ENCODE measurements at places on chromosomes 3 and 15.

GRCh38 chr15:69647142-69647513, 194.5 kb downstream of the RPLP1 start:
- no peak for DNase-seq

DNA sequence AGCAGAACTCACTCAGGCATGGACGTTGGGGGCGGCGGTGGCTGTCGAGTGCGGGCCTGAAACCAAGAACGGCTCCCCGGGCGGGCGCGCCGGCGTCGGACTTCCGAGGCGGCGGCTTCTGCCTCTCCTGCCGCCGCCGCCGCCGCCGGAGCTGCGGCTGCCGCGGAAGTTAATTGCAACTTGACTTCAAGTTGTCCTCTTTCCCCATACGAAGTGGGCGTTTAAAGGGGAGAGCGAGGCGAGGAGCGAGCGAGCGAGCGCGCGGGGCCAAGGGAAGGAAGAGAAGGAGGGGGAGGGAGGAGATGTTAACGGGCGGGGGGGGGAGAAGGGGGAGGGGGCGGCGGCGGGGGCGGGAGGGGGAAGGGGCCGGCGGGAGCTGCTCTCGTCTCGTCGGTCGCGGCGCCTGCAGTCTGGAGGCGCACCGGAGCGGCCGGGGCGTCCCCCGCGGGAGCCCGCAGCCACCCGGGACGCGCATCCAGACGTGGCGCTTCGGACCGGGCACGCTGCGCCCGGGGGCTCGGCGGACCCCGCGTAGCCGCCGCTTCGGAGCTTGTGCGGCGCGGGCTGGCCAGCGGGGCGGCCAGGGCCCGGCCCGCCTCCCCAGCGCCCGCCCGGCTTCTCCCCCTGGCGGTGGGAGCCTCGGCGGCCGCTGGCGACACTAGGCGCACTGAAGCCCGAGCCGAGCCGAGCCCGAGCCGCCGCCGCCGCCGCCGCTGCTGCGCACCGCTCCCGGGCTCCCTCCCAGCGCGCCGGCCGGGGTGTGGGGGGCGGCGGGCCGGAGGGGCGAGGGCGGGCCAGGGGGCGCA, 19.7 kb upstream of the SATB1 start:
- DNase-seq, result peak; percentile 68

DNA sequence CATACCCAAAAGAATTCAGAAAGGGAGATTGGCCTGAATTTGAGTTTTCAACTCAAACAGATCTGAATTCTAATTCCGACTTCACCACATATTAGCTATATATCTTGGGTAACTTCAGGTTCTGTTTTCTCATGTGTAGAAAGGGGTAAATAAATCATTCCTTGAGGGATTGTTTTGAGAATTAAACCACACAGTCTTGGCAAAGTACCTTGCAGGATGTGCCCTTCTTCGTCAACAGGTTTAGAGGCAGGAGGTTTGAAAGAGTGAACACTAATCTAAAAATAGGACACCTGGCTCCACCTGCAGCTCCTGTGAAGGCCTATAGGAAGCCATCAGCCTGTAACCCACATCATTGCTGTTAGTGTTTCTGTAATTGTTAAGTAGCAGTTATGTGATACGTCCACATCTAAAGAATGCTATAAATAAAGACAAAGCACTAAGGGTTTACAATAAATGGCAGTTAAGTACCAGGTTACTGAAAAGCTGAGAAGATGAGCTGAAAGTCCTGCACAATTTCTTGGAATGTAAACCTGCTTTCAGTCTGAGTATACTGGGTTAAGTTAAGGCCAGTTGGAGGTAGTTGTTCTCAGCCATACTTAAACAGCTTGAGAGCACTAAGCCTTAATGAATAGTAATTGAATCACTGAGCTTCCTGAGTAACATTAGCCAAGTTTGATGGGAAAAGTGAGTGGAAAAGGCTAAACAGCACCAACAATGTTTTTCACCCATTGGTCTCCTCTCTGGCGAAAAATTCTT, 6.0 kb downstream of the CCDC80 start:
- no peak for DNase-seq

DNA sequence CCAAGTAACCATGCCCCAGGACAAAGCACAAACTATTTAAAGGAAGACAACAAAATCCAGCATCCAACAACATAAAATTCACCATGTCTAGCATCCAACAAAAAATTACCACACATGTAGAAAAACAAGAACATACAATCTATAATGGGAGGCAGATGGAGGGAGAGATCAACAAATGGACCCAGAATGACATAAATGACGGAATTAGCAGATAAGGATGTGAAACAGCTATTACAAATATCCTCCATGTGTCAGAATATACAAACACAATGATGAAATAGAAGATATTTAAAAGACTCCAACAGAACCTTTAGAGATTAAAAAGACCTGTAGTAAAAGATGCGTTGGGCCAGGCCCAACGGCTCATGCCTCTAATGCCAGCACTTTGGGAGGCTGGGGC, 10.8 kb downstream of the LYSMD4 start:
- DNase-seq, result no peak

GRCh38 chr15:89052474-89052873, 35.8 kb upstream of the ABHD2 start:
- DNase-seq, result no peak

DNA sequence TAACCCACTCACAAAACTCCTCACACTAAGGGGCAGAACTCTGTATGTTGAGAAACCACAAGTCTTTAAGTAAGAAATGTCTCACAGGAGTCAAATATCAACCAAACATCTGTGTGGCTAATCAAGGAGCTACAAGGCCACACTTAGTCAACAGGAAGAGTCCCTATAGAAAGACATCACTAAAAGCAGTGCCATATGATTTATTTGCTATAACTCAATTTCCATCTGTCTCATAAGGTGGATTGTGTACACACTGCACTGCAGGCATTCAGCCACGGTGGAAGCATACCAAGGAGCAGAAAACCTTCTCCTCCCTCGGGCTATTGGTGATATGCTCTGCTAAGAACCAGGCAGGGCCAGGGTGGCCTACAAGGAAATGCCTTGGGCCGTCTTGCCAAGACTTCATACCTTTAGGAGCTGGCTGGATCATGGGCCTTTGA, 197.6 kb upstream of the CFAP20DC start:
- no peak for DNase-seq

Measured in GM12891 (cell line).